GM18507 (cell line): ENCODE measurements at places on chromosomes 11 and 22.

DNA sequence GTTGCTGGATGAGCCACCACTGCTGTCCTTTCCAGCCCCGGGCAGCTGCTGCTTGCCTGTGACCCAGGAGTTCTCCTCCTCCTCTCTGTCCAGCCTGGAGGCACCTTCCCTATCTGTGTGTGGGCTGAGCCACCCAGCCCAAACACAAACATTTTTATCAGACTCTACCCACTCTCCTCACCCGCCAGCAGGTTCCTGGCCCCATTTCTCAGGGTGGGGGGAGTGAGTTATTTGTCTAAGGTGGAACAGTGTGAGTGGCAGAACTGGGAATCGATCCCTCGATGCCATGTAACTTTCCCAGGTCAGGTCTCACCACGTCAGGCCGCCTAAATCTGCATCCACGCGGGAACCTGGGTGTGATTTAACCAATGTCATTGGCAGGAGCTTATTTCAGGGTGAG lies 20.8 kb upstream of the SMIM38 start:
- DNase-seq = no peak

DNA sequence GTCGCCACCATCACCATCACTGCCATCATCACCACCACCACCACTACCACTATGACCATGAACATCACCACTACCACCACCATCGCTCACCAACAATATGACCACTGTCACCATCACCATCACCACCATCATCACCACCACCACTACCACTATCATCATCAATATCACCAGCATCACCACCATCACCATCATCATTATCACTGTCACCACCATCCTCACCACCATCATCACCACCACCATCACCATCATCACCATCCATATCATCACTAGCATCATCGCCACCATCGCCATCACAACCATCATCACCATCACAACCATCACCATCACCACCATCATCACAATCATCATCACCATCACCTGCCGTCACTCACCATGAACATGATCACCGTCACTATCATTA lies 184.6 kb downstream of the SHANK2 start:
- no peak for DNase-seq

DNA sequence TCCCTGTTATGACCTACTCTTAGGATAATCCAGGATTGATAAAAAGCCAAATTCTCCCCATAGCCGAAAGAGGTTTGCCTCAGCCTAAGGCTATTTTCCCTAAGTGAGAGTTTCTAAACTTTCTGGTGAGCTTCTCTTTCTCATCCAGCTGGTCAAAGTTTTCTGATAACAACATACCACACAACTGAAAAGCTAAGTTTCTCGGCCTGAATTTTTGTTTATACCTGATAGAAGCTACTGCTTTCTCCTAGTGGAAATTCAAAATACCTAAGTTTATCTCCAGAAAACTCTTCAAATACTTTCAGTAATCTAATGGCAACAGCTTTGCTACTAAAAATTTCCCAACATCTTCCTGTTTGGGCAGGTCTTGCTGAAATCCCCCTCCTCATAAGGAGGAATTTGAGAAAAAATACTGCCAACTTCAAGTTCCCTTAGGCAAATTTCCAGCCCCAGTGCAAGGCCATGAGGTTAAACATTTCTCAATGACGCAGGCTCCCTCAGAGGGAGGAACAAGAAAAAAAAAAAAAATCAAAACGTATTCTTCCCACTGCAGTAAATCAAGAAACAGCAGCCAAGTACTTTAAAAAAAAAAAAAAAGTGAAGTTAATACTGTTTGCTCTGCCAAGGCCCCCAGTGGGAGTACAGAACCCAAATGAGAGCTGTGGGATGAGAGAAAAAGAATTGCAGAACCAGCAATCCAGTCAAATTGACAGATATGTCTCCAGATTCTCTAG lies 127.0 kb downstream of the MRTFA start:
- DNase-seq = no peak

DNA sequence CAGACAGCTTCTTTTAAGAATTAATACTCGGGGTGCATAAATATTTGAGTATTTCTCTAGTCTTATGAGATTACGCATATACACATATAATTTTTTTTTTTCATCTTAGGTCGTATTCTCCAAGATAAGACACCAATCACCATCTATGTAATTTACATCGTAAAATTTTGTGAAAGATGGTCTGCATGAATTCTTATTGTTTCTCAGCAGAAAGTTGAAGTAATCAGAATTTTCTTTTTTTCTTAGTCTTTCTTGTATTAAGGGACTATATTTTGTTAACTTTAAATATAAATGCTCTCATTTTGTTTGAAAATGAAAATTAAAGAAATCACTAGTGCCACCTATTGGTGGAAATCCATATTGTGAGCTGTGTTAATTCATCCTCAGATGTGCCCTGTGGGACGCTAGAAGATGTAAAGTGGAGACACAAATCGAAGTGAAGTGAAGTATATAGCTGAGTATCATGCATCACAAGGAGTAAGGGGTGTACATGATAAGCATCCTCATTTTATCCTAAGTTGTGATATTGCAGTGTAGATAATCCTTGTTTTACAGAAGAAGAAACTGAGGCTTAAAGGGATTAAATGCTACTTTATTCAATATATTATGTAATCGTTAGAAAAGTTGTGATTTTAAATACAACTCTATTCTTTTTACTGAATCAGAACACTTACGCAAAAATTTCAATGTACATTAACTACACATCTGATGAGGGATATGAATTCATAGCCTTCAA lies 2084.3 kb downstream of the LRRC4C start:
- DNase-seq = no peak

DNA sequence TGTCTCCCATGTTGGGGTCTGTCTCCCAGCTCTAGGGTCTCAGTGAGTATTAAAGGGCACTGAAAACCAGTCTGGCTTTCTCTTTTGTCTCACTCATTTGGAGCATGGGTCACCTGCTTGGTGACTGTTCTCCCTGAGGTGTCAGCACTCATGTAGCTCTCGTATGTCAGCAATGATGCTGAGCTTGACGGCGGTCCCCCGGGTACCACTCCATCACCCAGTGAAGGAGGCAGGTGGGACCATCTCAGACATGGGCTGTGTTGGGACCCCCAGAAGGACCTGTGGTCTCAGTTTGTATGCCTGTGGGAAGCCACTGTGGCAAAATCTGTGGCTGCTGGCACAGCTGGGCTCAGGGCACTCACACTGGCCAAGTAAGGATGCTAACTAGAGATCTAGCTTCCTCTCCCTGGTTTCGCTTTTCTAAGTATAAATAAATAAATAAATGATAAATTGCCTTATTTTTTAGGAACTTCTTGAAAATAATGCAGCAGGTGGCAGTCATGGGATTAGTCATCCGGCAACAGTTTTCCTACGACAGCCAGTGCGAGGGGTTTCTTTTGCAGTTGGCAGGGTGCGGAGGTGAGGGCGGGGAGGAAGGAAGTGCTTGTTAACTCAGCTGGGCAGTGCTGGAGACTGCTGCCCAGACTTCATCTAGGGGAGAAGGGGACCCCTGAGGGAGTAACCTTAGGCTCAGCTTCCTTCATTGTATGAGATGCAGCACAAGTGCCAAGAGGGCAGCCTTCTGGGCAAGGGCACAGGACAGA lies 48.8 kb downstream of the OSBP2 start:
- DNase-seq = no peak
